ENCODE measurements at places on chromosomes 5 and 9.

DNA sequence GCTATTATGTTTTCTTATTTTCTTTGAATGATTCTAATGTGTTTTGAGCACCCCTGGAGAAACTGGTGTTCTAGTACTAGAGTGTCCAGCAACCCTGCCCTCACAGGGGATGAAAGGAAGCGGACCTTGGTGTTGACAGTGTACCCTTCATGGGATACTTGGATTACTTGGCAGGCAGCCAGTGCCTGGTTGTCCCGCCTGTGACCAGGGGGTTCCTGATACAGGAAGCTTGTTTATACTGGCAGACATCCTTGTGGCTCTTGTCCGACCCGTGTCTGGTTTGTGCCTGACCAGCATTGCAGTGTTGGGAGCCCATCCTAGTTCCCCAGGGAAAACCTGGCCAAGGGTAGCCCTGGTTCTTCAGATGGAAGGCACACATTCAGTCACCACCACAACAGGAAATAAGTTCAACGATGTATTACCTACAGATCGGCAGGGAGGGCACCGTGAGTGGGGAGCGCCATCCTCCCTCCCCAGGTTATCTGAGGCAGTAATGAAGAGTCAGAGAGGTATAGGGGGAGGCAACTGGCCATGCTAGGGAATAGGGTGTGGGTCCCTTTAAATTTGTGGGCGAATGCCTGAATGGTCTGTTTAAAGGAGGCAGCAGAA, 47.3 kb downstream of the CACNA1B start:
- no peak for DNase-seq

DNA sequence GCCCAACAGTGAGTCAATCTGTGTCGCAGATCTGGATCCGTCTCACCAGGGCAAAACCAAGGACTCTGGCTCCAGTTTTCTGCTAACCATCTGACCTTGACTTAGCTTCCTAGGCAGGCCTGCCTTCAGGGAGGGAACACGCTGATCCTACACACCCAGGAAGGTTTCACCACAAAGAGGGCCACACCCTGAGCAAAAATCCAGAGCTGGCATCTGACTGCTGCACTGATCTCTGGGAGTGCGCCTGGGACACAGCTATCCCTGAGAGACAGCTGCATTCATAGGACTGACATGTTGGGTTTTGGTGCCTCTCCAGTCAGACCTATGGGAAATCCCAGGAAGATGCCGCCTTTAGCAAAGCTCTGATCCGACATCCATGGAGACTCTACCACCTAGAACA, 47.5 kb downstream of the CDK5RAP2 start:
- no peak for DNase-seq

DNA sequence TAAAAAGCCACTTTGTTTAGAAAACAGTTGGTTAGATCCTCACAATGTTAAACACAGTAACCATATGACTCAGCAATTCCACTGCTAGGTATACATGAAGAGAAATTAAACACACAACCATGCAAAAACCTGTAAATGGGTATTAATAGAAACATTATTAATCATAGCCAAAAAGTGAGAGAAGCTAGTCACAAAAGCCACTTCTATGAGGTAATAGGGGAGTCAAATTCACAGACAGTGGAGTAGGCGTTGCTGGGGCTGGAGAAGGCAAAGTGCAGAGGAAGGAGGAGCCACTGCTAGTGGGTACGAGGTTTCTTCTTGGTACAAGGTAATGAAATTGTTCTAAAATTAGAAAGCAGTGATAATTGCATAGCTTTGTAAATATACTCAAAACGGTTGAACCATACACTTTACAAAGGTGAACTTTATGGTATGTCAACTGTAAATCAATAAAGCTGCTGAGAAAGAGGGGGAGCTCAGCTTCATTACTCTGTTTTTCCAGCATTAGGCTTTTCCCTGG, 364.4 kb downstream of the GADD45G start:
- DNase-seq = no peak

DNA sequence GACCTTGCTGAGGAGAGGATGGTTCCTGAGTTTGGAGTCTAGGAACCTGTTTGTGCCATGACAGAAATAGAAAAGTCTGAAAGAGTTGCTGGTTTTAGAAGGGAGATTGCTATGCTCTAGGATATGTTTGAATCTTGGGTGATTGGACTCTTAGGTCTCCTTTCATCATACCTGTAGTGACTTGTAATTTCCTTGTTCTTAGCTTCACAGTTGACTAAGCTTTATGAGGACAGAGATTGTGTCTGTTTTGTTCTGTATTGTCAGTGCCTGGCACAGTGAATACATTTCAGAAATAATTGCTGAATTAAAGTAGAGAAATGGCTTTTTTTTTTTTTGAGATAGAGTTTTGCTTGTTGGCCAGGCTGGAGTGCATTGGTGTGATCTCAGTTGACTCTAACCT, 31.5 kb downstream of the GAPVD1 start:
- DNase-seq = no peak

DNA sequence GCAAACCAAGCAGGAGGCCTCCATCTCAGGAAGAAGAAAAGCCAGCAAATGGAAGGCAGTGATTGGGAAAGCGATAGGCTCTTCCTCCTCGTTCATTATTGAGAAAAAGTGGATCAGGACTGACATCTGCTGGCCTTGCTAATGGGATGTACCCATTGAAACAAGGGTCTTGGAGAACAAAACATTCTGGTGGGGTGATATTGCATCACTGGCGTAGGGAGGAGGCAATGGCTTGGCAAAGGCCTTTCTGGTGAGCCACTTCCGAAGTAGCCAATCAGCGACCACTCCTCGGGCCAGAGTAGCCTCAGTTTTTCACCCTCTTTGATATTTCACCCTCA, 86.7 kb upstream of the NFIB start:
- no peak for DNase-seq

- no peak for DNase-seq
Observed at GRCh38 chr5:6808462-6808861, 95.2 kb downstream of the TENT4A start.

DNA sequence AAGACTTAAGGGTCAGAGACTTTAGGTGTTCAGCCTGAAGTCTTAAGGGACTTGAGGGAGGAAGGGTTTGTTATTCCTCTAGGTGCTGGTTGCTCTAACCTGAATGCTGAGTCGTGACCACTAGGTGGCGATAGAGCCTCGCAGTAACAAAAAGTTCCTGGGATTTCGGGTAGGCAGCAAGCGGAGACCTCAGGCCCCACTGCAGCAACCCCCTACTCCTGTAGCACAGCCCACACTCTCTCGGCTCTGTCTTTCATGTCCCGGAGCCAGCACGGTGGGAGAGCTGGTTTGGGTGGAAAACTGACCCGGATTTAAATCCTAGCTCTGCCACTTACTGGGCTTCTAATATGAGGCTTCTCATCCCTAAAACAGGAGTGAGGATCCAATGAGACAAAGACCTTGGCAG, 100.3 kb upstream of the PANK3 start:
- peak; percentile 26 for DNase-seq

- DNase-seq = no peak
Observed at GRCh38 chr9:113219186-113219936, 1.7 kb downstream of the FKBP15 start.

DNA sequence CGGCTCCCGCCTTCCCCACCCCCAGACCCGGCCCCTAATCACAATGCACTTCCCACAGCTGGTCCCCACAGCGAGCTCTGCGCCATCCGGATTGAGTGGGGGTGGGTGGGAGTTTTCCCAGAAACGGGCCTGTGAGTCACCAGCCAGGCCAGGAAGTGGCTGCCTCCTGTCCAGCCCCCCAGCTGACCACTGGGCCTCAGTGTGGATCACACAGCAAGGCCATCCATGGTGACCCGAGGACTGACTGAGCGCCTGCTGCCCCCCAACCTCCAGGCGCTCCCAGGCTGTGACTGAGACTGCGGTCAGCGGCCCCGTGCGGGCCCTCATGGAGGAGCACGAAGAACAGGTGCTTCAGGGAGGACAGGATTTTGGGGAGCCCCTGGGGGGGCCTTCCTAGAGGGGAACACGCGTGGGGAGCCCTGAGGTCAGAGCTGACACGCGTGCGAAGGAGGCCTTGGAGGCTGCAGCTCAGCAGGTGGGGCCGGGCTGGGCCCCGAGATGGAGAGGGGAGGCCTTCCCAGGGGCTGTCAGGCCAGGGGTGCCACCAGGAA, 48.3 kb upstream of the EGFL7 start:
- DNase-seq = no peak

- peak; percentile 24 for DNase-seq
Observed at GRCh38 chr9:121499177-121499426, 542 bp downstream of the GGTA1 start.

DNA sequence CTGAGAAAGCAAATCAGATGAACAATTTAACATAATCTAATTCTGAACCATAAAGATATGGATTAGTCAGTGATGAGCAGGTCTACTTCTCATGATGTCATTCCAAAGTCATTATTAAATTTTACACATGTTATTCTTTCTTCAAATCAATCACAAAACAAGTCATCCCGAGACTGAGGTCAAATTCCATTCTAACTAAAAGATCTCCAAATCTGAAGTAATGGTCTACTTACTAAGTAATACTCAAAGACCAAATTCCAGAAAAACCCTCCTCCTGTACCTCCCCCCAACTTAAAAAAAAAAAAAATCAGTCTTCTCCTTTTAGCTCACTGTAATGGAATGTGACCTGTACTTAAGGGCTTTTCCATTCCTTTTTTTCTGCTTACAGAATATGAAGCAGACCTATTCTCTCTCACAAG, 4.7 kb downstream of the PFDN1 start:
- DNase-seq = no peak

- no peak for DNase-seq
Observed at GRCh38 chr5:42404366-42404765, 18.9 kb upstream of the GHR start.

- no peak for DNase-seq
Observed at GRCh38 chr9:90343991-90344390, 298.6 kb downstream of the DIRAS2 start.

DNA sequence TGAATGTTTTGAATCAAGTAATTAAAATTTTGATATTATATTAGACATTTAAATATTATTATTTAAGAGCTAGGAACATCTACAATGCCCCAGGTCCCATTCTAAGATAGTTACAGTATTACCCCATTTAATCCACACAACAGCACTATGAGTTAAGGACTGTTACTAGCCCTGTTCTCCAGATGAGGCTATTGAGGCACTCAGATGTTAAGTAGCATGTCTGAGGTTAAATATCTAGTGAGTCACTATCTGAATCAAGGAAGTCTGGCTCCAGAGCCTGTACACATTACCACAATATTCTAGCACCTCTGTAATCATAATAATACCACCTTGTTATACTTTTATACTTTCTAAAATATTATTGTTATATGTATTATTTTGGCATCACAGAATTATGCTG, 304.6 kb downstream of the PDE4D start:
- no peak for DNase-seq

DNA sequence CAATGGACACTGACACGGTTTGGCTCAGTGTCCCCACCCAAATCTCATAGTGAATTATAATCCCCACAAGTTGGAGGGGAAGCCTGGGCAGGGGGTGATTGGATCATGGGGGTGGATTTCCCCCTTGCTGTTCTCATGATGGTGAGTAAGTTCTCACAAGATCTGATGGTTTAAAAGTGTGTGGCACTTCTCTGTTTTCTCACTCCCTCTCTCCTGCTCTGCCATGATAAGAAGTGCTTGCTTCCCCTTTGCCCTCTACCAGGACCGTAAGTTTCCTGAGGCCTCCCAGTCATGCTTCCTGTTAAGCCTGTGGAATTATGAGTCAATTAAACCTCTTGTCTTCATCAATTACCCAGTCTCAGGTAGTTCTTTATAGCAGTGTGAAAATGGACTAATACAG, 115.8 kb upstream of the KIF2A start:
- DNase-seq = no peak

- DNase-seq = no peak
Observed at GRCh38 chr5:119367502-119368237, 11.9 kb downstream of the TNFAIP8 start.

GRCh38 chr9:127256324-127256723, 8.2 kb upstream of the GARNL3 start:
- no peak for DNase-seq

DNA sequence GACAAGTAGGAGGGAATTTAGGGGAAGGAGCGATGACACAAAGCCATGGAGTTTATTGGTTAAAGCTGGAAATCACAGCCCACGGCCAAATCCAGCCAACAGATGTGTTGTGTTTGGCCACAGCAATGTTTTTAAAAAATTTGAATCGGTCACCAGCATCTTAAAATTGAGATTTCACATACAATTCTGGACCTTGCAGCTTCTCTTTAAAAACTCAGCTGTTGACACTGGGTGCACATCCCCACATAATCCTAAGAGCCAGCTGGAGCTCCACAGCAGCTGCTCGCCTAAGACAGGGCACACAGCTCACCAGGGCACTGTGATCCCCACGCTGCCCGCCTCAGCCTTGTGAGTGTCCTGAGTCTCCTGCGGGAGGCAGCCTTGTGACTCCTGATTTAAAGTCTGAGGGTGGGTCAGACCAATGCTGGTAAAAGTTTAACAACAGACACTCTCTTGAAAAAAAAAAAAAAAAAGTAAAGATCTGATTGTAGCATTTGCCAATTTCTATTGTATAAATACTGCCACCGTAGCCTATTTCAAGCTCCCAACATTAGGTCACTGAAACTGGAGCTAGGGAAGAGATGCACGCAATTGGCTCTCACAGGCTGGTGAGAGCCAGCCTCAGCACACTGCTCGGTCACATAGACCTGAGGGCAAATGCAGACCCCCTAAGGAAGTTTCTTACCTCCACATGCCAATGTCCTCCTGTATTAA, 124.8 kb downstream of the HSD17B3 start:
- DNase-seq = no peak

- no peak for DNase-seq
Observed at GRCh38 chr5:65030056-65030455, 261.3 kb downstream of the CWC27 start.

DNA sequence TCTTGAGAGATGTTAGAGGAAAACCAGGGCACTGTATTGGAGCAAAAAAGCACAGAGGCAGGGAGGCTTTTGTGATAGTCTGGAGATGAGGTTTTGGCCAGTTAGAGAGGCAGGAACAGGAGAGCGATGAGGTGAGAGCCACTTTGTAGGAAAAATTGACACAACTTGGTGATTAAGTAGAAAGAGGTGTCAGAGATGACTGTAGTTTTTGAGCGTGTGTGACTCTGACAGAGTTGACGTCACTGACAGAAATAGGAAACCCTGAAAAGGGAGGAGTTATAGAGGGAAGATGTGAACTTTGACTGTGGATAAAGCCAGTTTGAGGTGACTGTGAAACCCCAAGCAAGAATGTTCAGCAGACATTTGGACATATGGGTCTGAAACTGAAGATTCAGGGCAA, 15.7 kb downstream of the NFX1 start:
- no peak for DNase-seq

GRCh38 chr9:113872485-113873143, 3.5 kb upstream of the ZNF618 start:
- no peak for DNase-seq

DNA sequence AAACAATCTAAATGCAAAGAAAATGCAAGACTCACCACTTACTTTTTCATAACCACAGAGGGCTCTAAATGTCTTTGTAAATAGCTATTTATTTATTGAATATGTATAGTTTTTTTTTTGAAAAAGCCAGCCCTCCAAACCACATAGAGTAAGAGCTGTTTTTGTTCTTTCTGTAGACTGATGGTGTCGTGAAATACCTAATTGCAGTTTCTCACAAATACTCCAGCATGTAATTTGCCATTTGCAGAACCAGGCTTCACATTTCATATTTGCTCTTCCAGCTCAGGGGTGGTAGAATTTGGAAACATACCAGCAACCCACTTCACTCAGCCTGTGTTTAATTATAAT, 159.8 kb downstream of the TMC1 start:
- DNase-seq = no peak

- no peak for DNase-seq
Observed at GRCh38 chr5:68252673-68253623, 37.4 kb downstream of the PIK3R1 start.

GRCh38 chr5:170361616-170362015, 27.6 kb downstream of the KCNMB1 start:
- no peak for DNase-seq

- no peak for DNase-seq
Observed at GRCh38 chr9:24961762-24962161, 416.1 kb upstream of the IZUMO3 start.
